Stimulated activated CD4-positive, alpha-beta T cell treated with anti-CD3 and anti-CD28 coated beads, Interleukin-15, amount 100 ng/mL, for 48 hours (primary cell): ENCODE measurements at places on chromosomes 4 and X.

DNA sequence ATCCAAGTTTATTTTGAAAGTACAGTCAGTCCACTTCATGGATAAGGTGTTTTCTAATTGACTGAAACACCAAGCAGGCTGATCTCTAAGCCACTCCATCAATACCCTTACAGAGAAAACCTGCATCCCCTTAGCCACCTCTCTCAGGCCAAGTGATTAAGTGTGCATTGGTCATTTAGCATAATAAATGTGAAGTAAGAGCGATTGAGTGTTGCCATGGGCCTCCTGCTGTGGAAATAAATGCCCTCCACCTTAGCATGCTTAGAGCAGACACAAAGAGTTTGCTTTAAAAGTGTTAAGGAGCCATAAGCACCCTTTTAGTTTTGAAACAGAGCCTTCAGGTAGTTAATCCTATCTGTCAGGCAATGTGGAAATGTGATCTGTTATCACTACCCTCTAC is 386.5 kb downstream of the GPAT3 start:
- no peak for DNase-seq

DNA sequence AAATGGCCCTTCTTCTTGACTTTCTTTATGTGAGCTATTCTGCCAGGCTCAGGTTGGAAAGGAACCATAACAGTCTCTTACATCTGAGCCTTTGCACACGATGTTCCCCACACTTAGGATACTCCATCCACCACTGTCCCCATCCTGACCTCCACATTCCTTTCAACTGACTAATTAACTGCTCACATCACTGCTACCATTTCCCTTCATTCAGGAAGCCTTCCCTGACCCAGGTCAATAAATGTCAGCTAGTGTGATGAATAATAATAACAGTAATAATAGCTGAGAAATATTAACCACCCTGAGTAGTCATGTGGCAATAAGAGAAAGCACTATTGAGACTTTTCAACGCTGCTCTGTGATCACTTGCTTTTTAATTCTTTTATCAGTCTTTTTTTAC is 291.7 kb downstream of the KCNIP4 start:
- no peak for DNase-seq

DNA sequence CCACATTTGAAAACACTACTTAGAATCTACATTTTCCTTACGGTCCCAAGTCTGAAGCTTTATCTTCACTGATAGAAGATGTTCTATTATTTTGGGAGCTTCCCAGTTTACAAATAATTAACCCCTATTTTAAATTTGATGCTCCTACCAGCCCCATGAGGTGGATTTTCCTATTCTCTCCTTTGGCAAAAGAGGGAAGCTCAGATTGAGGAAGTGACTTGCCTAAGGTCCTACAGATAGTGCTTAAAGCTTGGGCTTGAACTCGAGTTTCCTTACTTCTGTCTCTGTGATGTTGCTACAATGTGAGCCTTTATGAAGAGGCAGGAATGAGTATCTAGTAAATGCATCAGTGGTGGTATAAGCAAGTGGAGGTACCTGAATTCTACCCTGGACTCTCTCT is 27.5 kb downstream of the HEPH start:
- DNase-seq = no peak

GRCh38 chr4:155207534-155208257 is 740 bp upstream of the NPY2R start:
- no peak for DNase-seq

- DNase-seq = no peak
These were observed 97.5 kb downstream of the TAB3 start for GRCh38 chrX:30791296-30792278.

DNA sequence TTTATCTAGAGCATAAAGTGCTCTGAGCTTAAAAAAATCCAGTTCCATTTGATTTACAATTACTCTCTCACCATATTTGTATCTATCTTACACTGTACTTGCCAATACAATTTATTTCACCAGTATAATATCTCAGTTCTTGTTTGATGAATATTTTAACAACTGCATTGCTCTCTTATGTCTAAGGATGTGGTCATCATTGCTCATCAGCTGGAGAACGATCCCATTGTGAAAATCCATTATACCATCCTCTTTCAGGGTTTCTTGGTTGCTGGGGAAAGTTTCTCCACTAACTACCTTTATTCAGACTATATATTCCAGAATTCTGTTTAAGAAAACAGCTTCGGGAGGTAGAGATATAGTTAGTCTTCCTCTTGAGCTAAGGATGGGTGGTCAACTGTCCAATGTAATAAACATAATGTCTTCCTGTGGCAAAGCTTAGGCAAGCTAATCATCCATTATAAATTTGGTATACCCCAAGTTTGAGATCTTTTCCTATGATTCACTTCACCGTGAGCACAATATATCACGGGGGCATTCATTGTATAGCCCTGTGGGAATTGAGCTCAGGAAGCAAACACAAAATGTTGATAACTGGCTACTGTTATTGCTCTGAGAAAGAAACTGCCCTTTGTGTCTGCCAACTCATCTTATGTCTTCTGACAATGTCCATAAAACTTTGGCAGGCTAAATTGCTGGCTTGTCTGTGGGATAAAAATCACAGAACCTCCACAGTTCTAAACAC is 2361.9 kb downstream of the ARAP2 start:
- DNase-seq = no peak

GRCh38 chr4:112003231-112003907 is 141.9 kb upstream of the FAM241A start:
- DNase-seq = no peak

- DNase-seq = no peak
These were observed 82.1 kb downstream of the FIP1L1 start for GRCh38 chr4:53459548-53459947.

DNA sequence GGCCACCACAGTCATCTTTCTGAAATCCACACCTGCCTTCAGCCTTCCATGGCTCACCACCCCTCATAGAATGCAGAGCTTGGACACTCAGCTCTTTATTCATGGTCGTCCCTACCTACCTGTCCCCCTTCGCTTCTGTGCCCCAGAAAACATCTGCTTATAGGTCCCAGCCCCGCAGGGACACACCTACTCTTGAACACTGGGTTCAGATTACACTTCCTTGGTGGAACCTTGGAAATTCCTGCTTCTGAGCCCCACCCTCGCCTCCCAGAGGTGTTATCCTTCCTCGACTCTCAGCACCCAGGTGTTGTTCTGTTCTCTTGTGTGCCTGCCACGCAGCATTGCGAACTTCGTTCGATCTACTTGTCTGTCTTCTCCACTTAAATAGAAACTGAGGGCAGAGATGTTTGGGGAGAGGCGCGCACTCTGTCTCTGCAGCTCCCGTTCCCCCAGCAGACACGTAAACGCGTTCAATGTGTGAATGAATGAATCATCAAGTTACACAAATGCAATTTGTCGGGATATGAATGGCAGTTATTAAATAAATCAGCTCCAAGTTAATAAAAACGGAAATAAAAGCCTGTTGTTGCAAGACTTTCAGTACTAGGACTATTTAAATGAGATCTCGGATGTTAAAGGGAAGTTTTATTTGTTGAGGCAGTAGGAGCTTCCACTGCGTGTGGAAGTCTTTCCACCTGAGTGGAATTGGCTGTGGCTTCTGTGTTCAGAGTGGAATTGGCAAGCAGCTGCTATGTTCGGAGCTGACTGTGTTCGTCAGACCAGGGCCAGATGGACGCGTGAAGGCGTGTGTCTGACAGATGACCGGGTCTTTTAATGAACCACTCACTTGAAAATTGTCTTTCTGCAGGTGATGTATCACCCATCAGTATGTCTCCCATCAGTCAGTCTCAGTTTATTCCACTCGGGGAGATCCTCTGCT is 95.6 kb downstream of the STOX2 start:
- DNase-seq = no peak

- no peak for DNase-seq
These were observed 146.6 kb upstream of the CPEB2 start for GRCh38 chr4:14855719-14856061.

GRCh38 chrX:139532834-139533233 is 2.3 kb downstream of the F9 start:
- DNase-seq = no peak

DNA sequence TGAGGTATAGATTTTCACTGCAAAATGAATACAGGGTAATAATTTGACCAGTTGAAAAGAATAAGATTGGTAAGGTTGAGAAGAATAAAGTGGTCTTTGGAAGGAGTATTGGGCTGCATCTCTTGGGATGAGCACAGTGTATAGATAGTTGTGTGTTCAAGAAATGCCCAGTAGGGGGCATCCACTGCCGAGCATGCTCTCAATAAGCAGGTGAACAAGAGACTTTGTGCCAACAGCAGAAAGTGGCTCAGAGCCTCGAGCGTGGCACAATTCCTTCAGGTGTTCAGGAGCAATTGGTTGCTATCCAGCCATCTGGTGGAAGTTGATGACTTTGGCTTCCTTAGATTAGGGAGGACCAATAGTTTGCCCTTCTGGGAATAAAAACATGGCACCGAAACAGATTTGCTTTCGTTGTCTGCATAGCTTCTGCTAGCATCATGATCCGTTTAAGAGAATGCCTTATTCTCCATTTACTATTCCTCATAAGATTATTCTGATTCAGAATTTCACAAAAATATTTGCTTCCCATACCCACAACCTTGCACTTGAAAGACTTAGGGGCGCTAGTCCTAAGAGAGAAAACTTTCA is 258.1 kb upstream of the NEIL3 start:
- DNase-seq = no peak

DNA sequence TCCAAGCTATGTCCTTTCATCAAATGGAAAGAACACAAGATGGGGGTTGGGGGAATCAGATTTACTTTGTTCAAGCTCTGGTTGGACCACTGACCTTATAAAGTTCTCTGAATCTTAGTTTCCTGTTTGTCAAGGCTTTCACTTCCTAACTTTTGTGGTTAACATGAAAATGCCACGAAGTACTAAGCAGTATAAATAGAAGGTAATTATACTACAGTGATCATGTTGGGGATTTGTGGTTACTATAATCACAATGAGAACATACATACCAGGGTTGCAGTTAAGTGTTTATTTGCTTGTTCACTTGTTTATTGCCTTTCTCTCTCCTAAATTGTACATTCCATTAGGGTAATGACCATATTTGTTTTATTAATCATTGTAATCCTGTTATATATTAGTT is 53.2 kb downstream of the SPRY1 start:
- DNase-seq = no peak

DNA sequence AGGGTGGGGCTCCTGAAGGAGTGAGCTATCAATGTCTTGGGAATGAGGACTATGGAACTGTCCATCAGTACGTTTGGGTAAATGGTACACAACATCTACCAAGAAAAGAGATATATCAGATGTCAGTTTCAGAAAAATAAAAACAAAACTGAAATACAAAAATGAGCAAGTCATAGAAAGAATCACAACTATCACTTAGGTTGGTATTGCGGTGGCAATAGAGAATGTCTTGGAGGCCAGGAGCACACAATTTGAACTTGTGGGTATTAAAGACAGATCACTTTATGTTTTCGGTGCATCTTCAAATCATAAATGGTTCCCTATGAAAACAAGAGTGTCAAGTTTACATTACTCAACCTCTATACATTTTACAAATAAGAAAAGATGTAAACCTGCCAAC is 176.8 kb downstream of the CHM start:
- DNase-seq = no peak

DNA sequence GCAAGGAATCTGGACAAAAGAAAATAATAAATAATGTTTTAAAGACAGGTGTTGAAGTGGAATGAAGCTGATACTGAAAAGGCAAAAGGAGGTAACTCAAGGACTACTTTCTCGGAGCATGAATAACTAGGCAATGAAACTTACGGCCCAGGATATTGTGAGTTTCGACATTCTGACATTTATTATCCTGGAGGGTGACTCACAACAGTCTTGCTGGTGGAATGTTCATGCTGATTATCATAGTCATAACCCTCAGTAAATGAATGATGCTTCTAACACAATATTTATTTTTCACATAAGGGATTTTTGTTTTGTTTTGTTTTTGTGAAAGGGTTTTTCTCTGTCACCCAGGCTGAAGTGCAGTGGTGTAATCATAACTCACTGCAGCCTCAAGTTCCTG is 147.0 kb upstream of the HPGD start:
- DNase-seq = no peak

DNA sequence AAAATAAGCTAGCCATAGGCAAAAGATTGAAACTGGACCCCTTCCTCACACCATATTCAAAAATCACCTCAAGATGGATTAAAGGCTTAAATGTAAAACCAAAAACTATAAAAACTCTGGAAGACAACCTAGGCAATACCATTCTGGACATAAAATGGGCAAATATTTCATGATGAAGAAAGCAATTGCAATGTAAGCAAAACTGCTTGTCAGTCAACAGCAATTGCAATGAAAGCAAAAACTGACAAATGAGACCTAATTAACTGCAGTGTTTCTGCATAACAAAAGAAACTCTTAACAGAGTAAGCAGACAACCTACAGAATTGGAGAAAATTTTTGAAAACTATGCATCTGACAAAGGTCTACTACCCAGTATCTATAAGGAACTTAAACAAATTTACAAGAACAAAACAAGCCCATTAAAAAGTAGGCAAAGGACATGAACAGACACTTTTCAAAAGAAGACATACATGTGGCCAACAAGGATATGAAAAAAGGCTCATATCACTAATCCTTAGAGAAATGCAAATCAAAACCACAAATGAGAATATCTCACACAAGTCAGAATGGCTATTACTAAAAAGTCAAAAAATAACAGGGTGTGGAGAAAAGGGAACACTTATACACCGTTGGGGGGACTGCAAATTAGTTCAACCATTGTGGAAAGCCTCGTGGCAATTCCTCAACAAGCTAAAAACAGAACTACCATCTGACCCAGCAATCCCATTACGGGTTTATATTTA is 46.7 kb downstream of the CFAP299 start:
- DNase-seq = no peak

DNA sequence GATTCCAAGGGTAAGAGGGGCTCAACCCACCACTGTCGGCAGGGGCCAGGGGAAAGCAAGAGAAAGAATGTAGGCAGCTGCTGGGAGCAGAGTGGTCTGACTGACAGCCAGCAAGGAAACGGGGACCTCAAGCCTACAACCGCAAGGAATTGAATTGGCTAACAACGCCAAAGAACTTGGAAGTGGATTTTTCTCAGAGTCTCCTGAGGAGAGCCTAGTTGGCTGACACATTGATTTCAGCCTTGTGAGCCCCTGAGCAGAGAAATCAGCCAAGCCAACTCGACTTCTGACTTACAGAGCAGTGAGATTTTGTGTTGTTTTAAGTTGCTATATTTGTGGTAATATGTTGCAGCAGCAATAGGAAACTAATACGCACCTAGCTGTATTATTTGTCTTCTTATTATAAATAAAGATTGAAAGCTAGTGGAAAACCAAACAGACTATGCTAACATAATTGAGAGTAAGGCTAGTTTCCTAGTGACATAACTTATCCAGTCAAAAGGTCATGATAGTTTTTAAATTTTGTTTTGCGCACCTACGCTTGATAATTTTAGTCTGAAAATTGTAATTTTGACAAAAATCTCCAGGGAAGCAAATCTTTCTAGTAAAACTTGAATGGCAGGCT is 145.8 kb upstream of the HCCS start:
- DNase-seq = no peak

- DNase-seq = no peak
These were observed 5.6 kb upstream of the TEC start for GRCh38 chr4:48275247-48275646.
